Transverse colon (tissue), 4 donors: ENCODE measurements at places on chromosomes 1 and 21. TPM values are rescaled to one million over a fixed set of nuclear protein-coding genes. Genes with fewer than 3 reads are reported as not detected.

The UBE4B gene
- 98.4 TPM for total RNA-seq

The C1orf122 gene
- 48.9 TPM for total RNA-seq

The SMIM11 gene
- 11.7 TPM for total RNA-seq

The IVL gene
- total RNA-seq, result not detected

GRCh38 chr1:4172644-4173599, 272.9 kb upstream of the C1orf174 start:
- DNase-seq, result no peak

GRCh38 chr1:88079036-88079435, 605.0 kb upstream of the PKN2 start:
- DNase-seq, result no peak

- DNase-seq, result no peak
These were observed 422.9 kb downstream of the SETD4 start for GRCh38 chr21:35637431-35637830.

DNA sequence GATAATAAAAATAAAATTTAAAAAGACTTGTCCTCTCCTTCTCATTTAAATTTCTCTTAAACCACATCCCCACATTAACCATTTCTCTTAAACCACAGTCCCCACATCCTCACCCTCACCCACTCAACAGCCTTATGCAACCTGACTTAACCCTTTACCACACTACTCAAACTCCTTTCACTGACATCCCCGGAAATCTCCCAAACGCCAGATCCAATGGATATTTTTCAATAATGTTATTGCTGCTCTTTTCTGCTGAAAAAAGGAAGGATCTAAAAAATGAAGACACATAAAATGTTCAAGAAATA, 54.2 kb upstream of the EEIG2 start:
- no peak for DNase-seq

DNA sequence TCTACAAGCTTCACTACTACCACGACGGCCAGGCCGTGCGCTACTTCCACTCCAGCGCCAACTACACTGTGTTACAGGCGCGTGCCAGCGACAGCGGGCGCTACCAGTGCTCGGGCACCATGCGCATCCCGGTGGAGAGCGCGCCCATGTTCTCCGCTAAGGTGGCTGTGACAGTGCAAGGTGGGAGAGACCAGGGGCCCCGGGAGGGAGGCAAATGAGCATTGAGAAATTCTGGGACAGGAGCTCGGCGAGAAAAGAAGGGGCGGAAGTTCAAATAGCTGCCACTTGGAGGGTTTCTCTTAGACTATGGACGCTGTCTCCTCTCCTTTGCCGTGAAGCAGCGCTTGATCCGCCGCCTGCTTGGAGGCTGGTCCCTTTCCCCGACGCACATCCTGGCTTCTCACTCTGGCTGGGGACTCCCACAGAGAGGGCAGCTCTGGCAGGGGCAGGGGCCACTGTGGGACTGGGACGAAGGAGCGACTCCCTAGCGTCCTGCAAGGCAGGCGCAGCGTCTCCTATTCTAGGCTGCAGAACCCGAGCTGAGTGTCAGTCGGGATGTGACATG, 4.6 kb downstream of the FCRLB start:
- peak; percentile 40 for DNase-seq

DNA sequence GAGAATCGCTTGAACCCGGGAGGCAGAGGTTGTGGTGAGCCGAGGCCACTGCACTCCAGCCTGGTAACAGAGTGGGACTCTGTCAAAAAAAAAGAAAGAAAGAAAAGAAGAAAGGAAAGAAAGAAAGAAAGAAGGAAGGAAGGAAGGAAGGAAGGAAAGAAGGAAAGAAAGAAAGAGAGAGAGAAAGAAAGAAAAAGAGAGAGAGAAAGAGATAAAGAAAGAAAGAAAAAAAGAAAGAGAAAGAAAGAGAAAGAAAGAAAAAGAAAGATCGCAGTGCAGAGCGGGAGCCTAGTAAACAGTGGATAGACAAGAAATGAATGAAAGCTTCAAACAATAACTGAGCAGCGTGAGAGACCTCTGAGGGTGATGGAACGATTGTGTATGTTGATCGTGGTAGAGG, 20.6 kb upstream of the GRHL3 start:
- no peak for DNase-seq

DNA sequence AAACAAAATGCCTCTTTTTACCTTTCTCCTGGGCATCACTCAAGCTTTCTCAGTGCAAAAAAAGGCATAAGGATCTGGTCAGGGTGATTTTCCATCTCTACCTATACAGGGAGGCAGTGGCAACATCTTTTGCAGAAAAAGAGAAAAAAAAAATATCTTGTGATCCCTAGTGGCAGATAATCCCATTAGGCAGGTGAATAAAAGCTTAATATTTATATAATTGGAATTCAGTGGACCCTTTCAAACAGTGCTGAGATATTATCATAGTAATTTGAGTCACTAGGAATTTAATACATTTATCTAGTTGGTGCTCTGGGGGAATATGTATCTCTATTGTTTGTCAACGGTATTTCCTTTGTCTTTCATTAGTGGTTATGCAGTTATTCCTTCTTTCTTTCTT, 29.9 kb upstream of the CXADR start:
- no peak for DNase-seq

GRCh38 chr1:76763738-76764137, 103.5 kb upstream of the ST6GALNAC5 start:
- DNase-seq, result no peak

GRCh38 chr1:230026572-230026971, 40.5 kb upstream of the GALNT2 start:
- peak; percentile 53 for DNase-seq

- no peak for DNase-seq
These were observed 266.0 kb downstream of the SPATA17 start for GRCh38 chr1:217897100-217897499.

DNA sequence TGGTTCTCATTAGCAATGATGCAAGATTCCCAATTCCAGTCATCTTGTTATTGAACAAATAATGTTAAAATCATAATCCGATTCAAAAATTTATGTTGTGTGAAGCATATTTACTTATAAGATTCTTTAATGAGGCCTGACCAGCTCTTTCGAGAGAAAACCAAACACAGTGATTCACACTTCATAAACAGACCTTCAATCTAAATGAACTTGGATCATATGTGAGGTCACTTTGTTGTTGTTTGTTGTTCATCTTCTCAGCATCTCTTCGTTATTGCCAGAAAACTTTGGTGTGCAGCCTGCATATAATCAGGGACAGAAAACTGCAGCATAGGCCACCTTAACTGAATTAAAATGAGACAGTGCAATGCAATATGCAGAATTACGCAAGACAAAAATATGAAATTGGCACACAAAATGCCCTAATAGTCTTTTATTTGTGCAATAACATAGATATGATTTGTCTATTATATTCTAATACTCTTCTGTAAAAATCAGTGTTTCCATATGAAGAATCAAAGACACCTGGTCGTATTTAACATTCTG, 30.1 kb downstream of the NCAM2 start:
- DNase-seq, result no peak

DNA sequence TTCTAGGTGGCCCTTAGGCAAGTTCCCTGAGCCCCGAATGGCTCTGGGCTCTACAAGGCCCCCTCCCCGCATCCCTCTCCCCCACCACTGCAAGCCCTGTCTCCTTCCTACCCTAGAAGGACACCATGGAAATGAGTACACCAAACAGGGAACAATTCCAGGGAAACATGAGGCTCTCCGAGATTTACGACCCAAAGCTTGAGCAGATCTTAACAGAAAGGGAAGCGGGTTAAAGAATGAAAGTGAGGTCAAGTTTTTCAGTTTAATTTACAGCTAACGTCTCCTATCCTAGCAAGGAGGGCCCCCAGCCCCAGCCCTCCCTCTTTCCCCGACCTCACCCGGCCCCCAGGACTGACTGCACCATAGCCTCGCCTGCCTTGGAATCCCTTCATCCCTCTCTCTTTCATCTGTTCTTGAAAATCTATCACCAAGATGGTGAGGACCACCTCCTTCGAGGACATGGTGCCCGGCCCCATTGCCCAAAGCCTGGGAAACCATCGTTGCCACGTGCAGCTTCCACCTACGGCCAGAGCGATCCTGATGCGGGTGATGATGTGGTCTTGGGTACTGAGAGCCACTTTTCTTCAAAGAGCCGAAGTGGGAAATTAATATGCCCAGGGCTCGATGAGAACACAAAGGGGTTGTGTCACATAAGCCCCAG, 30.5 kb downstream of the SIM2 start:
- DNase-seq, result no peak

- DNase-seq, result no peak
These were observed 118.0 kb upstream of the MARK1 start for GRCh38 chr1:220409771-220410595.
